ENCODE measurements at places on chromosomes 11 and 22. TPM values are rescaled to one million over a fixed set of nuclear protein-coding genes. Genes with fewer than 3 reads are reported as not detected.

RNF214 gene
- polyA plus RNA-seq: 12.1 TPM

SLC22A6 gene
- polyA plus RNA-seq: not detected

PLAAT4 gene
- 1.7 TPM for polyA plus RNA-seq

KCTD14 gene
- polyA plus RNA-seq: not detected

SCGB1D2 gene
- polyA plus RNA-seq: not detected

KDM2A gene
- polyA plus RNA-seq: 19.8 TPM

GRCh38 chr11:2342981-2343380, 34.1 kb upstream of the CD81 start:
- H3K36me3 ChIP-seq: no peaks in the 10 kb centered on the region
- H3K4me3 ChIP-seq: no peak overlapping the region
- no peak overlapping the region for H3K27ac ChIP-seq

GRCh38 chr11:10155793-10156490, 138.1 kb downstream of the SBF2 start:
- no peak for DNase-seq
- no peak overlapping the region for H3K27ac ChIP-seq
- H3K4me3 ChIP-seq: no peak overlapping the region
- no peaks in the 10 kb centered on the region for H3K36me3 ChIP-seq
- H3K27me3 ChIP-seq: no peaks in the 10 kb centered on the region

DNA sequence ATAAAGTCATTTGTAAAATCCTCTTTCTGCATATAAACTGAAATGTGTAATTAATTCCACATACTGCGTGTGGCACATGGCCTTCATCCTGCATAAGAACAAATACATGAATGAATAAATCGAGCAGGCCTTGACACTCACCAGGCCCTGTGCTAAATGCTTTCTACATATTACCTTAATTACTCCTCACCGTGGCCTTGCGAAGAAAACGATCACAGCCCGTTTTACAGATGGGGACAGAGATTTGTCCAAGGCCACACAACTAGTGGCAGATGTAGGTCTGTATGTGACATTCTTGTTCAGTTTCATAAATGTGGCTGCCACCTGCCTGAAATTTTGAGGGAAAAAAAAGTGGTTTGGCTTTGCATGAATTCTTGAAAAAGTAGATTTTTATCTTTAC, 5.8 kb upstream of the CCND1 start:
- H3K4me3 ChIP-seq: no peak overlapping the region
- H3K27ac ChIP-seq: no peak overlapping the region

- H3K27me3 ChIP-seq: no peaks in the 10 kb centered on the region
- peak within 1 kb of the TSS; percentile 87 for H3K27ac ChIP-seq
- peaks cover 28% of the 10 kb centered on the region for H3K4me1 ChIP-seq
- H3K4me3 ChIP-seq: peak within 1 kb of the TSS; percentile 69
- DNase-seq: peak; percentile 70
These were observed at the start of gene PARVB for GRCh38 chr22:44024288-44024921. PARVB (plus strand) TSS chr22:44024302; CDS start chr22:44024340, 38 bp downstream.

GRCh38 chr22:43985532-43985931, 30.3 kb downstream of the SAMM50 start:
- no peaks in the 10 kb centered on the region for H3K4me1 ChIP-seq
- peaks cover 75% of the 10 kb centered on the region for H3K36me3 ChIP-seq
- peak overlapping the region; percentile 86 for H3K27ac ChIP-seq
- no peak overlapping the region for H3K4me3 ChIP-seq

- no peak overlapping the region for H3K4me3 ChIP-seq
- no peak for DNase-seq
- no peaks in the 10 kb centered on the region for H3K36me3 ChIP-seq
- H3K27me3 ChIP-seq: peaks cover 3% of the 10 kb centered on the region
These were observed 108.0 kb downstream of the LRRC32 start for GRCh38 chr11:76562541-76562940.

Measured in K562 (cell line).